ENCODE measurements at places on chromosomes 5 and 9.

DNA sequence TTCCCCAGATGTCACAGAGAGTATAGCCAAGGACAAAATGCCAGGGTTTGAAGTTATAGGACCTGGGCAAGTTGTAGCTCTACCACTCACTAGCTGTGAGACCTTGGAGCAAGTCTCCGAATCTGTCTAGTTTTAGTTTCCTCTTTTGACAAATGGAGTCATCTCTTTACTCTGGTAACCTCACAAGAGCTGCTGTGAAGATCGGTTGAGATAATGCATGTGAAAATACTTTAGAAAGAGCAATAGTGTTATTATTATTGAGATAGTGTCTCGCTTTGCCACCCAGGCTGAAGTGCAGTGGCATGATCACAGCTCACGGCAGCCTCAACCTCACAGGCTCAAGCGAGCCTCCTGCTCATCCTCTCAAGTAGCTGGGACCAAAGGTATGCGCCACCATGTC, 117.9 kb upstream of the NR5A1 start:
- no peak for DNase-seq

GRCh38 chr5:158483281-158483860, 616.3 kb downstream of the EBF1 start:
- no peak for DNase-seq

GRCh38 chr5:76874088-76874581, 24.3 kb downstream of the S100Z start:
- DNase-seq, result no peak

GRCh38 chr5:176157656-176158055, 80.6 kb upstream of the SIMC1 start:
- DNase-seq, result no peak

DNA sequence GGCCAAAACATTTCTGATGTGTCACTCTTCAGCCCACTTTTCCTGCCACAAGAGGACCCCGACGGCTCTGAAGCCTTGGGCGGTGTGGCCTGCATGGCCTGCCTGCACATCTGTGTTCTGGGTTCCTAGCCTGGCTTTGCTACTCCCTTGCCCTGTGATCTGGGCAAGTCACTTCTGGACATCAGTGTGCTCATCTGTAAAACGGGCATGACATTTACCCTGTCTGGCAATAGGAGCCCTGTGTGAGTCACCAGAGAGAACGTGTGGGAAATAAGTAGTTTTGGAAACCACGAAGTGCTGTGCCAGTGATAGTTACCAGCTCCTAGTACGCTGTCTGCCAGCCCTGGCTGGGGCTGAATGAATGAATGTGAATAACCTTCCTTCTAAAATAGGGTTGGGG, 90.8 kb downstream of the MACROH2A1 start:
- DNase-seq, result no peak

DNA sequence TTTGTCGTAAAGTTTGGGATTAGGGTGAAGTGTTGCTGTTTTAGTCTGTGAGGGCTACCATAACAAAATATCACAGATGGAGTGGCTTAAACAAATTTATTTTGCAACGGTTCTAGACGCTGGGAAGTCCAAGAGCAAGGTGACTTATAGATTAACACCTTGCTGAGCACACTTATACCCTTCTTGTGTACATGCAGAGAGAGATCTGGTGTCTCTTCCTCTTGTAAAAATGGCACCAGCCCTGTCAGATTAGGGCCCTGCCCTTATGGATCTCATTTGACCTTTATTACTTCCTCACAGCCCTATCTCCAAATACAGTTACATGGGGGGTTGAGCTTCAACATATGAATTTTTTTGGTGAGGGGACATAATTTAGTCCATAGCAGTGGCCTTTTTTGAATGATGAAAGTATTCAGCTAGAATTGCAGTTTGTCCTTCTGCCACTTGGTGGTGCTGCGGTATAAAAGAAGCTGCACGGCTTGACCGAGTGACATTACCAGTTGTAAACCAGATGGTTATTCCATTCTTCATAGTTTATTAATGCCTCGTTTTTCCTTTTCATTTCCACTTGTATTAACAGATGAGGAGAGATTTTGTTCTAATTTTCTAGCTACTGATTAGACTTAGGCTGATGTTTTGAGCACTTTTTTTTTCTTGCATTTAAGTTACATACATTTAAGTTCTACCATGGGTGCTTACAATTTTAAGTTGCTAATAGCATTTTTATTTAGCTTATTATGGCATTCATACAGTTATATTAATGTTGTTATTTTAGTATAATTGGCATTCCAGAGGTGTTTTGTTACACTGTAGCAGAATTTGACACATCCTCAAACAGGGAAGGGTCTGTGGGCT, 19.4 kb downstream of the DCP2 start:
- DNase-seq, result no peak

GRCh38 chr9:134103391-134103998, 32.4 kb upstream of the WDR5 start:
- no peak for DNase-seq

GRCh38 chr5:143562935-143563334, 159.4 kb upstream of the NR3C1 start:
- no peak for DNase-seq

DNA sequence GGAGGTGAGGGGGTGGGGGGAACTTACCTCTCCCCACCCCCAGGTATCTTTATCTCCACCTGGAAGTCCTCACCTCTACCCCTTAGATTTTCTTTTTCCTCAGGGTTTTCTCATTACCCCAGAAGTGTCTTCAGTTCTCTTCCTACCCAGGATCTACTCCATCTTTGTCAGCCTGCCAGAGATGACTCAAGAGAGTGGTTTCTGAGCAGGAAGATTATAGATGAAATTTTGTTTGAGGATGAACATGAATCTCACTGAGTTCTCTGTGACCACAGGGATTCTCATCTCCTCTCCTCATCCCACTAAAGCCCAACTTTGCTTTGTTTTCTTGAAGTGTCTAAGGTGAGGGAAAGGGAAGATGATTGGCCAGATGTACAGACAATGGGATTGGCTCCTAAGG, 5.2 kb upstream of the HINT2 start:
- no peak for DNase-seq

DNA sequence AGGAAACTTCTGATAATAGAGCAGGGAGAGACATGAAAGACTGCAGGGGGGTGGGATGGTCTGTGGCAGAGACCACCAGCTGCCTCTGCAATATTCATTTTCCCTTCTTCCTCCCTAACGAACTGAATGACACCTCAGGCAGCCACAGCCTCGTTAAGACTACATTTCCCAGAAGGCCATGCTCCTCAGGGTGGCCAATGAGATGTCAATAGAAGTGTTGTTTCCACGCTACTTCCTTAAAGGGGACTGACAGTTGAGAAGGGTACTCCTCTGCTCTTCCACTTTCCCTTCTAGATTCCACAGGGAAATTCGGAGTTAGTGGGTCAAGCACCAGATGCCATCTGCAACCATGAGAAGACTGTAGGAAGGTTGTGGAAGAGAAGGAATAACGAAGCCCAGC, 52.0 kb upstream of the DAPK1 start:
- DNase-seq, result peak; percentile 33

- DNase-seq, result no peak
Observed at GRCh38 chr5:180114304-180115003, 42.9 kb upstream of the RNF130 start.

DNA sequence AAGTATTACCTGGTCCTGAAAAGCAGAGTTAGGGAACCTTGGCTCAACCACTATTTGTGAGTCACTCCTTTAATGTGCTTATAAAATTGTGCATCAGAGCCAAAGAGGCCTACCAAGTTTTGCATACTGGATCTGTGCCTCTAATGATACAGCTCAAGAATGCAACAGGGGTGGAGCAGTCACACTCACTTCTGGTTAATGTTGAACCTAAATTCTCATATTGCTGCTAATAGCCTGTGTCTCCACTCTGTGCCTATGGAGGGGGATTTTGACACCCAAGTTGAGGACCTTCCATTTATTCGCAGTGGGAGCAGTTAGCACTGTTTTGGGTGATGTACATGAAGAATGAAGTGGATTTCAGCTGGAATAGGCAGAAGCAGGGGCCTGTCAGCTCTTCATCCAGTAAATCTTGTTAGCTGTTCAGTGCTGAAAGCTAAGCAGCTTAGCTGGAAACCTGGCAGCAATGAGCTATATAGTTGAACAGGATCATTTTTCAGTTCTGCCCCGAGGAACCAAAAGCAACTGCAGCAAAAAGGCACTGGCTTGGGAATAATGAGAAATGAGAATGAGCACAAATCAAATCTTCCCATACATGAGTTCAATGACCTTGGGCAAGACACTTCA, 9.7 kb downstream of the SH3TC2 start:
- DNase-seq, result no peak

DNA sequence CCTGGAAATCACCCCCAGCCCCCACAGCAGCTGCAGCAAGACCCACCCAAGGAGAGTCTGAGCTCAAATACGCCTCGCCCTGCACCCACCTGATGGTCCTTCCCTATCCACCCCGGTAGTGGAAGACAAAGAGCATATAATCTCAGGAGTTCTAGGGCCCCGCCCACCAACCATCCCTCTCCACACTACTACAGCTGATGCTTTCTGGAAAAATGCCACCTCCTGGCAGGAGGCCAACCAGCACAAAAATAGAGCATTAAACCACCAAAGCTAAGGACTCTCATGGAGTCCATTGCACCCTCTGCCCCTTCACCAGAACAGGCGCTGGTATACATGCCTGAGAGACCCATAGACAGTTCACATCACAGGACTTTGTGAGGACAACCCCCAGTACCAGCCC, 22.5 kb upstream of the NIPSNAP3A start:
- DNase-seq, result no peak

DNA sequence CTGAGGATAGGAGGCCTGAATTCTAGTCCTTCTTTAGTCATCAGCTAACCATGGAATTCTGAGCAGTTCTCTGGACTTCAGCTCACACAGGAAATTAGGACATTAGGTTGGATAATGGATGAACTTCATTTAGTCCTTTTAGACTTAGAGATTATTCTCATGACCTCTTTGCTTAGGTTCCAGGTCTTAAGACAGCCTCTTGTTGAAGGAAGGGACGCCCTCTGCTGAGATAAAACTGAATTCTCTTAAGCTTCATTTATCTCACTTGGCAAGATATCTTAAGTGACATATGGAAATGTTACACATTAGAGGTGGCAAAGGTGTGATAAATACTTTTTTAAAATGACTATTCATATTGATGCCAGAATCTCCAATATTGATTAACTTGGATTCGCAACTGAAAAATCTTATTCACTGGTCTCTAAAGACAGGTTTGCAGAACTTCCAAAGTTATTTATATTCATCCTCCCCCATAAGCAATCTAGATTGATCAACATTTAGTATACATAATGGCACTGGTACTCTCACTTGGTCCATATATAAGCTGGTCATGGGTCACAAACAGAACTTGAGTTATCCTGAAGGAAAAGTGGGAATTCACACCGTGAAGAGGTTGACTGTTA, 16.9 kb upstream of the ZNF366 start:
- no peak for DNase-seq

DNA sequence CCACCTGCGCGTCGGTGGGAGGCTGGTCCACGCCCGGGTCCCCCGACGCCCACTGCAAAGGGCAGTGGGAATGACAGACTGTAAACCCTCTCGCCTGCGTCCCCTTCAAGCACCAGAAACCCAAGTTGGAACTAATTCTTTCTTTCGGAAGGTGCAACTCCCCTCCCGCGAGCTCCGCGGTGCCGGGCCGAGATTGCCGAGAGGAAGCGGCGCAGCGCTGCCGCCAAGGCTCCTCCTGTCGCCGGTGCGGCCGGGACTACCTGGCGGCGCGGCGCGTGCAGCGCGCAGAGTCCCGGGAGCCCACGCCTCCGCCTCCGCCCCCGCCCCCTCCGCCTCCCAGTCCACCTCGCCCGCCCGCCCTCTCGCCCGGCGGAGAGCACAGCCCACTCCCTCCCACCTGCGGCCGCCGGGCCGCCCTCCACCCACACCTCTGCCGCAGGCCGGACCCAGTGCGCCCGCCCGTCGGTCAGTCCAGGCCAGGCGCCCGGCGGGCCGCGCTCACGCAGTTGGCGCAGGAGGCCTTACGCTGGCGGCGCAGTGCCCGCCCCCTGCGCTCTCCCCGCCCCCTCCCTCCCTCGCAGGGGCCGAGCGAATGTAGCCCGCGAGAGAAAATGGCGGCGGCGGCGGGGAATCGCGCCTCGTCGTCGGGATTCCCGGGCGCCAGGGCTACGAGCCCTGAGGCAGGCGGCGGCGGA, at the start of gene MAP3K1:
MAP3K1 (plus strand) TSS at position 587 of the 695 bp plus-strand sequence; CDS start at position 612, 25 bp downstream.
- peak; percentile 67 for DNase-seq
